ENCODE measurements at places on chromosomes 13 and 19.
A peak's percentile ranks its signal among the peaks of the same experiment; 100 is the strongest.

DNA sequence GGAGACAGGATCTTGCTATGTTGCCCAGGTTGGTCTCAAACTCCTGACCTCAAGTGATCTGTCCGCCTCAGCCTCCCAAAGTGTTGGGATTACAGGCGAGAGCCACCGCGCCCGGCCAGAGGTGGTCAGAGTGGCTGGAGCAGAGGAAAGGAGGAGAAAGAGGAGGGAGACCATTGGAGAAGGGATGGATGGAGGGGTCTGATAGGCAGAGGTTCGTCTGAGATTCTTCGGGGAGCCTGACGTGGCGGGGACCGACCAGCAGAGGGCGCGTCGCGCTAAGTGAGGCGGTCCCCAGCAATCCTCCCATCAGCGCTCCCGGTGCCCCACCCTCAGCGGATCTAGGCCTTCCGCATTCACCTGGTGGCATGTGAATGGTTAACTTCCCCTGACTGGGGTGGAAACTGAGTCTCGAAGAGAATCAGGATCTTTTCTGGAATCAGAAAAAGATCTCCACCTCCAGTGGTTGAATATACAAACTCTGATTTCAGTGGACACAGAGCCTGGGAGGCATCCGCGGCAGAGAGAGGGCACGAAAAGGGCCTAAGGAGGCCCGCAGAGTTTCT, 8.8 kb downstream of the GTPBP3 start:
- no peak for DNase-seq

GRCh38 chr19:14695471-14695870, 5.6 kb downstream of the ZNF333 start:
- DNase-seq, result no peak

GRCh38 chr19:53007200-53007599, 6.5 kb upstream of the ERVV-1 start:
- no peak for DNase-seq

- no peak for DNase-seq
Measured at GRCh38 chr13:65057986-65058385, 2172.2 kb downstream of the PCDH9 start.

DNA sequence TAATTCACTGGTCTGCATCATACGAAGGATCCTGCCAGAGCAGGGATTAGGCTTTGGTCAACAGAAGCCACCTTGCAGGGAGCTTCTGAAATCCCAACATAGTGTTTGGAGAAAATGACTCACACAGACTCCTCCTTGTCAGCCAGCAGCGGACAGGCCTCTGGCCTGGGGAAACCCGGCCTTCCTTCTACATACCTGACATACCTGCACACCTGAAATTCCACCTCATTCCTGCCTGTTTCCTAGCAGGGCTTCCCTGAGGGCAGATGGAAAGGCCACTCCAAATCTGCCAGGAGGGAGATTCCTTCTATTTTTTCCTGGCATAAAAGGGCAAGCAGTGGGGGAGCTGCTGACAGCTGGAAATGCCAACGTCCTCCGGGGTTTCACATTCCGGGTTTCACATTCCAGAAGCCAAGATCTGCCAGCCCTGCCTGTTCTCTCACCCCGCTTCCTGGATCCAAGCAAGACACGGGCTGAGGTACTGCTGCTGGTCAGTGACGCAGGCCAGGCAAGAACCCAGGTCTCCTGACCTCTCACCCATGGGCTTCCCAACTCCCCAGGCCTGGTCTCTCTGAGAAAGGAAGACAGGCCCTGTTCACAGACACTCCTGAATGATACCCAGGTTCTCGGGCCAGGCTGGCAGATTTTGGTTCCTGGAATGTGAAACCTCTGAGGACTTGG, 18.2 kb upstream of the IGFL1 start:
- no peak for DNase-seq

- DNase-seq, result no peak
Measured at GRCh38 chr19:41362143-41362847, 1.7 kb downstream of the B9D2 start.

DNA sequence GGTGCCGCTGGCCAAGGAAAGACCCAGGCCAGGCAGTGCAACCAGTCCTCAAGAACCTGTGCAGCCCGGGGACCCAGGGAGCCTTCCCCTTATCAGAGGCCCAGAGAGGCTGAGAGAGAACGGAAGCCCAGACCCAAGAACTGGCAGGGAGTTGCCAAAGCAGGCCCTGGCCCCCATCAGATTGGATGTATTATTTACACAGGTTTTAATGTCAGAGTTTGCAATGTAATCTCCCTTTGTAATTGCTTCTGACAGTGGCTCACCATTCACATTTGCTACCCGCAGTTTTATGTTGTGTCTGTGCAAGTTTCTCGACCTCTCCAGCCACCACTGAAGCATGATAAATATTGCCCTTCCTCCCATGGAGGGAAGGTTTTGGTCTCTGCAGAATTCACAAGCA, 660.9 kb downstream of the LIG4 start:
- DNase-seq, result peak; percentile 76

DNA sequence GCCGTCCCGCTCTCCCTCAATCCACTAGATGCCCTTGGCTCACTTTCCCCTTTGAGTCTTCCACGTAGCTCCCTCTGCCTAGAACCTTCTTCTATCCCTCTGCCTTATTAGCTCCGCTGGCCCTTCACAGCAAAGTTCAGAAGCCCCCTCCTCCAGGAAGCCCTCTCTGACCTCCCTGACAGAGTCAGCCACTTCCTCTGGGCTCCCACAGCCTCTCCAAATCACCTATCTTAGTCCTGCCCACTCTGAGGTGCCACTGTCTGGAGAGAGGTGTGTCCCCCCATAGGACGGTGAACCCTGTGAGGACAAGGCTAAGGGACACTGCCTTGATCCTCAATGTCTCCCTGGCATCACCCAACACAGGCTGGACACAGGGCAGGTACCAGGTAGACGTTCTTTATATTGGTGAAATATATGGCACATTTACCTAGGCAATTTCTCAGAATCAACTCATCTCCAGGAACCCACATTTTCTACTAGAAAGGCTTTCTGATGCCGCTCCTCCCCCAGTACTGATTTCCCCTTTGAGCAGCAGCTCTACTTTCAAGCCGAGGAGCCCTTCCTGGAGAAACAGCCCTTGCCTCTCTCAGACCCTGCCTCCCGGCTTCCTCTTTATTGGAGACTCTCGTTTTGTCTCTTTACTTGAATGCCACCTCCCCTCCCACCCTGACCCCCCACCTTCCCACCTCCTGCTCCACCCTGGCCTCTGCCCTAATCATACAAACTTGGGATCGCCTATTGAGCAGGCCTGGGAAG, 3.4 kb upstream of the TGFB1 start:
- no peak for DNase-seq

- no peak for DNase-seq
Measured at GRCh38 chr13:28409648-28410047, 85.3 kb downstream of the FLT1 start.

- DNase-seq, result no peak
Measured at GRCh38 chr13:38602266-38602665, 84.6 kb upstream of the FREM2 start.

GRCh38 chr13:52862358-52863206, 14.1 kb upstream of the PCDH8 start:
- no peak for DNase-seq

DNA sequence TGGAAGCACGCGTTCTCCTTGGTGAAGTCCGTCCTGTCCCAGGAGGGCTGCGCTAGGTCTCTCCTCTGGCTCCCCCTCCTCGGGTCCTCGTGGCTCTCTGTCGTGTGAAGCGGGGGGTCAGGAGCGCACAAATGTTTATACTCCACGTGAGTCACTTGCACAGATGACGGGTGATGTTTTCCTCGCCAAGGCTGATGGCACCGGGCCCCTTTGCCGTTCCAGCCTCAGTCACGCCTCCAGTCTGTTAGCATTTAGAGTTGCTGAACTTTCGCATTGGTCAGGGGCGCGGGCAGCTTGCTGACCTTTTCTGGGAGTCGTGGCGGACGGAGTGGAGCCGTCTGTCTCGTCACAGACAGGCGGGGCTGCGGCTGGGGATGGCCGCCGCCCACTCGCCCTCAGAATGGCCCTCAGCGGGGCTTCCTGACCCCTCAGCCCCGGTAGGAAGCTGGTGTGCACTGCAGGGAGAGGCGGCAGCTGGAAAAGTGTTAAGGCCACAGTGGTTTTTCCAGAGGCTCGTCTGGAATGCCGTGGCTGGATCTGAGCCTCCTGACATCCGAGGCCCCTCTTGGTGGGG, 13.7 kb downstream of the KLHL26 start:
- no peak for DNase-seq

GRCh38 chr19:17242431-17243208, 3.1 kb downstream of the NR2F6 start:
- no peak for DNase-seq

DNA sequence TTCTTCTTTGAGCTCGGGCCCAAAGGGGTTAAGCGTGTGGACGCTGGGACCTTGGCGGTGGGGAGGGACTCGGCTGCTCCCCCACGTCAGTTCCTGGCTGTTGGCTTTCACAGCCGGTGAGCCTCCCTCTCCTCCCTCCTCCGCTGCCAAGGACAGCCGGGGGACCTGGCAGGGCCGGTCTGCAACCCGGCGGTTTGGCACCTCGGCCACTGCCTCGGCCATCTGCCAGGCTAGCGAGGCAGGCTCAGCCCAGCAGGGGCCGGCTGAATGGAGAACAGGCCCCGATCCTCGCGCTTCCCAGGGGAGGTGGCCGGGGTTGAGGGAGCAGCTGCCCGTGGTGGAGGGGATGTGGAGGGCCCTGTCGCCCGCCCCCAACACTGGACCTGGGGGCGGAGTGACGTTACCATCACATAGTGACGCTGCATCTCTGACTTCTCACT, 5.0 kb downstream of the TLE5 start:
- DNase-seq, result peak; percentile 51

DNA sequence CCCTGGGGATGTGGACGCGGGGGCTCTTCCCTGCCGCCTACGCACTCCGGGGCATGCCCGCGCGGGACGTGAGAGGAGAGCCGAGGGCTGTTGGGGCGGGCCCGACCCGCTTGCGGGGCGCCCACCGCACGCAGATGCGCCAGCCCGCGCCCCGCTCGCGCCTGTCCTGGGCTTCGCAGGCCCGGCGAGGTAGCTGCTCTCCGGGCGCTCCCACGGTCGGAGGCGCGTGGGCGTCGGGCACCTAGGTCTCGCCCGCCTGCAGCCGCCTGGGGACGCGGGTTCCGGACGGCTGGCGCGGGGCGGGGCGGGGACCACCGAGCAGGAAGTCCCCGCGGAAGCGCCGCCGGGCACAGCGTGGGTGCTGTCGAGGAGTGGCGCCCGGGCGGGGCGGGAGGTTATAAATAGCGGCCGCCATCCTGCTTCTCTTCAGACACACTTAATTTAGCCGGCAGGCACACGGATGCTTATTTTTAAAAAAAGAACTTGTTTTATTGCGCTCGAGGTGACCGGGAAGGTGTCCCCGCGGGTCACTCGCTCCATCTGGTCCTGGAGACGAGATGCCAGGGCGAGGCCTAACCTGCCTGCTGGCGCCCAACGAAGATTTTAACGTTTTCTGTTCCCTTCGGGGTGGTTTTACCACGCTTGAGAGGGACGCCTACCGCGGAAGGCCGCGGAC, 561 bp upstream of the GJA3 start:
- no peak for DNase-seq

- no peak for DNase-seq
Measured at GRCh38 chr19:16569609-16570320, 2.5 kb downstream of the SLC35E1 start.

- no peak for DNase-seq
Measured at GRCh38 chr13:103716718-103717117, 650.5 kb upstream of the SLC10A2 start.

DNA sequence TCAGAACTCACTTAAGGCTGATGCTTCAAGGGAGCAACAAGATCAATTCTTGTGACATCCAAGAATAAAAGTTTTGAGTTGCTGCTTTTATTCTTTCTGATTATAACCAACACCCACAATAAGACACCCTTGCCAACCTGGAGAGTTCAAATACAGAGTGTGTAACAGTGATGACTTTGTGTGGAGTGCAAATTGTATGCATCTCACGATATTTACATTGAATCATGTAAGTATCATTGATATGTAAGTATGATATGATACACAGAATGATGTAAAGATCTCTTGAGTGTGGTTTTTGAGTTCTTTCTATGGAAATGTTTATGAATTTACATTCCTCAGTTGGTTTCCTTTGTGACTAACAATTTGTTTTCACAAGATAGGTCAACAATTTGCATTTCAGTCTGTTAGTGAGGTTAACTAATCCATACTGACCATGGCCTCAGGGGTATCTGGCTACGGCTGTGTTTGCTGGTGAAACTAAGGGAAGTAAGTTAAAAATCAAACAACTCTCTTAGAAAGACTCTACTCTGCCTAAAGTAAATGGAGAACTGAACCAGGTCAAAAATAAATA, 12.4 kb downstream of the LHFPL6 start:
- no peak for DNase-seq

DNA sequence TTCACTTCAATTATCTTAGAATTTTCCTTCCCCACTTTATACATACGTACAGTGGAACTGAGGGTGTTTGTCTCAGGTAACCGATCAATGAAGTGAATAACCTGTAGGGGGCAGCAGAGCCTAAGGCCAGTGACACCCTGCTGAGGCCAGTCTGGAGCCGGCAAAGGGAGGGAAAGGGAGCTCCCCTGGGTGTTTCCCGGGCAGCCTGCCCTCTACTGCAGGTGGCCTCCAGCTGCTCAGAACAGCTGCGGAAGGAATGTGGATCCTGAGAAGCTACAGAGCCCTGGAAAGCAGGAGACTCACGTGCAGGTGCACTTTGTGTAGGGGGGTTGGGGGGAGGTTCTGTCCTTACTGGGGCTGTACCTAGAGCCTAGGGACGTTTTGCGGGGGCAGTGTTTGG, 832 bp upstream of the ZNF491 start:
- DNase-seq, result peak; percentile 89

GRCh38 chr13:99203601-99204579, 3.2 kb downstream of the UBAC2 start:
- DNase-seq, result no peak

GRCh38 chr13:100484702-100485101, 103.9 kb downstream of the GGACT start:
- no peak for DNase-seq

DNA sequence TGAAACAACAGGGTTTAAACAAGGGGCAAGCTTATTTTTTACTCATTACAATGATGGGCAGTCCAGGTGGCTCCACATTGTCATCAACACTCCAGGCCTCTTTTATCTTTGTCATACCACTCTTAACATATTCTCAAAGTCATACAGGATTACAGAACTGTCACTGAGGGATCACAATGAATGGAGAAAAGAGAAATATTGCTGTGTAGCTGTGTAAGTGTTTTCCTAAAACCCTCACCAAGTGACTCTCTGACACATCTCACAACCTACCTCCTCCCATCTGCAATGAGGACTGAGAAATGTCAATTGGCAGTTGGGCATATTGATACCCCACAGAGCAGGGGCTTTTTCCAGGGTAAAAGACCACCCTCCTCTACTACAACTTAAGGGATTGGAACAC, 562.1 kb downstream of the TBC1D4 start:
- no peak for DNase-seq

GRCh38 chr13:94073007-94073744, 406.3 kb downstream of the DCT start:
- DNase-seq, result peak; percentile 6

DNA sequence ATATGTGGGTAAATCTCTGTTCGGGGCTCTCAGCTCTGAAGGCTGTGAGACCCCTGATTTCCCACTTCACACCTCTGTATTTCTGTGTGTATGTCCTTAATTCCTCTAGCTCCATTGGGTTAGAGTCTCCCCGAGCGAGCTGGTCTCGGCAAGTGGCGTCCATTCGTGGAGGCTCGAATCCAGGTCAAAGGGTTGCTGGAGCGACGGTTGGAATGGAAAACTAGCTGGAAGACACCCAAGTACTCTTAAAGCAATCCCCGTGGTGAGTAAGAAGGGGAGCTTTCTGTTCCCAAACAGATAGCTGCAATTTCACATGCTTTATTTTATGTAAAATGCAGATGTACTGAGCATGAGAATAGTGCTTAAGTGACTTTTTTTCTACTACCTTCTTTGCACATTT, 277.5 kb upstream of the SGCG start:
- no peak for DNase-seq
